ENCODE measurements at places on chromosomes 1 and 21. TPM values are rescaled to one million over a fixed set of nuclear protein-coding genes. Genes with fewer than 3 reads are reported as not detected.

KIF17 gene
- total RNA-seq = 1.2 TPM

IRF6 gene
- 50.9 TPM for total RNA-seq

TRNP1 gene
- 7.4 TPM for total RNA-seq

ESPN gene
- total RNA-seq = 18.6 TPM

VSIG8 gene
- not detected for total RNA-seq

MRAP gene
- not detected for total RNA-seq

DDR2 gene
- 0.35 TPM for total RNA-seq

BNIPL gene
- total RNA-seq = 3.0 TPM

SPOCD1 gene
- total RNA-seq = 14.6 TPM

S100A7 gene
- total RNA-seq = not detected

ZFP69 gene
- 4.8 TPM for total RNA-seq

OLIG2 gene
- not detected for total RNA-seq

ADAMTS5 gene
- not detected for total RNA-seq

PRELP gene
- total RNA-seq = not detected

JAM2 gene
- total RNA-seq = not detected

GUCA2B gene
- not detected for total RNA-seq

HCN3 gene
- 7.5 TPM for total RNA-seq

OR2T33 gene
- total RNA-seq = not detected

C1orf185 gene
- not detected for total RNA-seq

FOXD2 gene
- total RNA-seq = 0.48 TPM

RRP15 gene
- total RNA-seq = 26.1 TPM

TAF13 gene
- total RNA-seq = 23.2 TPM

CDC42 gene
- 119 TPM for total RNA-seq

TATDN3 gene
- 12.3 TPM for total RNA-seq

FCRL1 gene
- total RNA-seq = not detected

COPA gene
- 146 TPM for total RNA-seq

S100A3 gene
- total RNA-seq = 1.5 TPM

SVBP gene
- 32.3 TPM for total RNA-seq

C1orf115 gene
- 5.6 TPM for total RNA-seq

LMX1A gene
- total RNA-seq = not detected

RPS6KA1 gene
- total RNA-seq = 60.5 TPM

UBE2Q1 gene
- 63.3 TPM for total RNA-seq

CCDC27 gene
- not detected for total RNA-seq

OR2L13 gene
- total RNA-seq = not detected

AIRE gene
- not detected for total RNA-seq

NCMAP gene
- 0.50 TPM for total RNA-seq

FAM78B gene
- not detected for total RNA-seq
